ENCODE measurements at places on chromosomes 5 and 9.
A peak's percentile ranks its signal among the peaks of the same experiment; 100 is the strongest.

DNA sequence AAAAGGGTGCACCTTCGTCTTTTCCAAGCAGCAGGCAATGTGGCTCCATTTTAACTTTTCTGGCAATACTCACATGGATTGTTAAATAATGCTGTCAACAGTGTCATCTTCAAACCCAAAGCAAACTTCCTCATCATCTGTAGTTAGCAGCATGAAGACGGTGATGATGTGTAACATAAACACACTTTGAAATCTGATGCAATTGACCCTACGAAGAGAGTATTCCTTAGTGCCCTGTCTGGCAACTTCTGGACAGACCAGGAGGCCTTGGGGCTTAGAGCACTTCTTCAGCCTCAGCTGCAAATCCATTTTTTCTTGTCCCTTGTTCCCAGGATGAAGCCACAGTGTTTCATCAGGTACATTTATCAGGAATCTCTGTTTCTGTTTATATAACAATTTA, 149.1 kb downstream of the GHR start:
- no peak for DNase-seq

GRCh38 chr5:140107312-140108092, 6.4 kb upstream of the PURA start:
- peak; percentile 89 for DNase-seq

DNA sequence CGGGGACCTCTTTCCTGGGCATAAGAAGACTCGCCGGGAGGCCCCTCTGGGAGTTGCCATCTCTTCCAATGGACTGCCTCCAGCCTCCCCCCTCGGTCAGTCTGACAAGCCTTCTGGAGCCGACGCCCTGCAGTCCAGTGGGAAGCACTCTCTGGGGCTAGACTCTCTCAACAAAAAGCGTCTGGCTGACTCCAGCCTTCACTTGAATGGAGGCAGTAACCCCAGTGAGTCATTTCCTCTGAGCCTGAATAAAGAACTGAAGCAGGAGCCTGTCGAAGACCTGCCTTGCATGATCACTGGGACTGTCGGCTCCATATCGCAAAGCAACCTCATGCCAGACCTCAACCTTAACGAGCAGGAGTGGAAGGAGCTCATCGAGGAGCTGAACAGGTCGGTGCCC, 28.4 kb upstream of the LTC4S start:
- no peak for DNase-seq

DNA sequence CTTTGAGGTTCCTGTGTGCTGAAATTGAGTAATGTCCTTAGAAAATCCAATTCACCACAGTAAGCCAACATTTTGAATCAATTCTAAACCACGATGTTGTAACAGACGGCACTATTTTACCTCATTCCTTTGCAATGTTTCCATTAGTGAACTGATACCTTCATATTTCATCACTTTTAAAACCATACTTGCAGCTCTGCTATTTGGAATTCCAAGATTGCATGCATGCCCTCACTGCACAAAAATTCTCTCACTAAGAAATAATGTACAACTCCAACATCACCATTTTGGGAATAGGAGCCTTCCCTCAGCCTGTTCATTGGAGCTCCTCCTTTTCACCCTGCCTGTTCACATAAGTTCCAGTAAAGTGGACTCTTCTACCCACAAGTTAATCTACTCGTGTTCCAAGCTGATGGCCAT, 74.8 kb upstream of the TGFBR1 start:
- no peak for DNase-seq

- no peak for DNase-seq
Observed at GRCh38 chr5:102222772-102223171, 73.3 kb downstream of the SLCO4C1 start.

GRCh38 chr9:34701023-34701768, 8.7 kb downstream of the CCL21 start:
- DNase-seq: peak; percentile 76

DNA sequence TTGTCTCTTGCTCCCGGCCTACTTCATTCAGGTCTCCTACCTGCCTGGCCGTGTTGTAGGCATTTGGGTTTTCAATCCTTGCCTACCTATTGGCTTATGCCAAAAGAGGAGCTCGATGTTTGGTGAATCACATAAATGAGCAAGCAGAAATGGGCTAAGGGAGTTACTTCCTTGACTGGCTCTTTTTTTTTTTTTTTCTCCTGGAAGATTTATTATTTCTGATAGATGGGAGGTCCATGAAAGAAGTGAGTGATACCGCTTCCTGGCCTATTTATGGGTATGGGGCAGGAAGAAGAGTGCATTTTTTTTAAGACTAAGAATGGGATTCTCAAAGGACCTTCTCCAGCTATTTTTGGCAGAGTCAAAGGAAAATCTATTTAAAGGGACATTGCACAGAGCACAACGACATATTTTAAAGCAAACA, 294.1 kb downstream of the ARHGAP26 start:
- no peak for DNase-seq

DNA sequence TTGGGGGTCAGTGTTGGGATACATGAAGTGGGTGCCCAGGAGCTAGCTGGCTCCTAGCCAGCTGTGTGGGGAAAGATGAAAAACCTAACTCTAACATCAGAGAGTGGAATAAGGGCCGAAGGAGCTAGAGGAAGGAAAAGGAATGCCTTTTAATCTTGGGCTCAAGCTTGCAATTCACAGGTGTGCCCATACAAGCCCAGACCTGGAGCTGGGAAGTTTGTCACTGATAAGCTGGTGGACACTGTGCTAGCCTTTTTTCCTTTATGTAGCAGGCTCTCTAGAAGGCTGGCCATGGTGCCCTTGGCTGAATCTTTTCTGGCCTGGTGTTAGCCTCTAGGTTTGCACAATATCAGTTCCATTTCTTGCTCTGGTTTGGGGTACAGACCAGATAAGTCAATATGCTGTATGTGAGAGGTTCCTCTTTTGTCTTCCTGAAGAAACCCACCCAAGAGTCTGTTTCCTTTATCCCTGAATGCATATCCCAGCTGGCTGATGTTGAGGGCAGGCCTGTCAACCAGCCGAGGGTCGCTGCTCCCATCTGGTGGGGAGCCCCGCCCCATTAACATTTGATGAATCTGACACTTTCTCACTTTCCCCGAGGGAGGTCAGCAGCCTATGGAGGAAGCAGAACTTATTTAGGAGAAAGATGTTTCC, 92.4 kb upstream of the CXCL14 start:
- DNase-seq: no peak

- no peak for DNase-seq
Observed at GRCh38 chr5:173242675-173243121, 7.7 kb upstream of the NKX2-5 start.

DNA sequence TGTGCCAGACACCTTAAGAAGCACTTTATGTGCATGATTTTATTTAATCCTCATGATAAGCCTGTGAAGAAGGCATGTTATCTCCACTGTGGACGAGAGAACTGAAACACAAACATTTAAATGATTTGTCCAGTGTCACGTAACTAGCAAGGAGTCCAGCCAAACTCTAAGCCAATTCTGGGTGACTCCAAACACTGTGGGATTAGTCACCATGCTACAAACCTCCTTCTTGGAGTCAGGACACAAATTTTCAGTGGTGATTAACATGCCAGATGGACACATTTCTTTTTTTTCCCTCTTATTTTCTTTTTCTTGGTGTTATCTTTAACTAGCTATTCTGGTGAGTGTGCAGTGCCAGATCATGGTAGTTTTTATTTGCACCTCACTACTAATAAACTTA, 316.8 kb downstream of the NDUFS4 start:
- DNase-seq: no peak

DNA sequence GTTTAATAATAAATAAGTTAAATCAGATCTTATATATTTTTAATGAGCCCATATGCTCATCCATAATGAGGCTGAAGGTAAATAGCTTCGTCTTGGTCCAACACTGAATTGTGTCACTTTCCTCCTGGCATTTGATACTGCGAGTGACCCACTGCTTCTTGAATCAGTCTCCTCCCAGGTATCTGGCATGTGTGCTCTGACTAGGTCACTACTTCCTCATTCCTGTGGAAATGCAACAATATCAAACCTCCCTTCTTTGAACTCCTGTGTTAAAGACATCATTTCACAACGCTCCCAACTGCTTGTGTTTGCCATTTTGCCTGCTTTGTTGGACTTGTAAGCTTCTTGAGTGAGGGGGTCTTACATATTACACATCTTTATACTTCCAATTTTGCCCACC, 157.7 kb downstream of the SLC24A2 start:
- DNase-seq: no peak

GRCh38 chr5:137282216-137282615, 216.9 kb downstream of the SPOCK1 start:
- no peak for DNase-seq

DNA sequence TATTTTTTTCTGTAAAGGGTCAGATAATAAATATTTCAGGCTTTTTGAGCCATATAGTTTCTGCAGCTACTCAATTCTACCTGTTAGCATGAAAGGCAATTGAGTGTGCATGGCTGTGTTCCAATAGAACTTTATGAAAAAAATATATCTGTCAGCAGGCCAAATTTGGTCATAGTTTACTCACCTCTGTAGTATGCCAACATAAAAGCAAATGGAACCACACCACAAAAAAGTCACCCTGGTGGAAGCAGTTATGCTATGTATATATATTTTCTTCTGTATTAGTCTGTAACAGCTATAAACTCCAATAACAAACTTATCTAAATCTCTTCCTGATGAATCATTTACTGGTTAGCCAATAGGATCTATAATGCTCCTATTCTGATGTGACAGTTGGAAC, 3.4 kb downstream of the SLC38A9 start:
- no peak for DNase-seq

DNA sequence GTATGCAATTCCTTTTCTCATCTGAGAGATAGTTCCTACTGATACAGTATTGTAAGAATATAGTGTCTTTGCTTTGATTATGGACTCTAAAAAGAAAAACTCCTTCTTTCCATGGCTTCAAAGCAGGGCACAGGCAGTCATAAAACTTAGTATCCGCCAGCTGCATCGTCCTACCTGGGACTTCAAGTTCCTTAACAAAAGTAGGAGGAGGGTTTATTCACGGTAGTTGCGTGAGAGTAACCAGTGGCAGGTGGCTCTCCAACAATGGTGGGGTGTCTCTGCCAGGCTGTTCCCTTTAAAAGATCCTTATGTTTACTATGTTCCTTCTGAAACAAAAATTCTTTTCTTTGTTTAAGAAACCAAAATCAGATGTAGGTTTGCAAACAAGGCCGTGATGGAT, 173.5 kb upstream of the DMAC1 start:
- DNase-seq: no peak

- no peak for DNase-seq
Observed at GRCh38 chr9:37046683-37047082, 12.6 kb upstream of the PAX5 start.

DNA sequence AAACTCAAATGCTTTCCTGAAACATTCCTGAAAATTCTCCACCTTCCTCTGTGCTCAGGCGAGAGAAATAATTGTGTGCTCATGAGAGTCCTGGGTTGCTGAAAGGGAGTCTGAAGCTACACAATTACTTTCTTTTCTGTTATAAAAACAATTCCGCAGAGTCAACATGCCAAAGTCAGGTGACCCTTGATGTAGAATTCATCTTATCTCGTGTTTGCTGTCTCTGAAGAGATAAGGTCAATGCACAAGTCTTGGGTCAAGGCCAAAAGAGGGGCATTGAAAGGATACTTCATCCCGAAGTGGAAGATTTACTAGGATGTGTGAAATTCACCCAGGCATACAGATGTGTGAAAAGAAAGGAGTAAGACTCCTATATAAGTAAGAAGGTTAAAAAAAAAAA, 493.5 kb downstream of the SEMA5A start:
- no peak for DNase-seq

DNA sequence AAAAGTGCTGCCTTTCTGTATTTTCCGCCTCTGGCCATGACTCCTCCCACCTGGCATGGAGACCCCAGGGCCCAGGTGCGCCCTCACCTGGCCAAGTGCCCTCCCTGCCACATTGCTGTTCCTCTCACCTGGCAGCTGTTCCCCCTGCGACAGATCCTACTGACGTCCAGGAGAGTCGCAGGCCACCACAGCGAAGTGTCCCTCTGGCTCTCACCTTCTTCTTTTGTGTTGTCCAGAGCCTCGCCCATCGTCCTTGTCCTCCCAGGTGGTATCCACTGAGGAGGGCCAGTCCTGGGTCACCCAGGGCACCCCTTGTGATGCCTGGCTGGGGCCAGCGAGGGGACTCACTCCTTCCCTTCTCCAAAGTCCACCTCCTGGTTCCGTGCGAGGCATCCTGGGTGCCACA, 2.6 kb downstream of the NKD2 start:
- DNase-seq: no peak

DNA sequence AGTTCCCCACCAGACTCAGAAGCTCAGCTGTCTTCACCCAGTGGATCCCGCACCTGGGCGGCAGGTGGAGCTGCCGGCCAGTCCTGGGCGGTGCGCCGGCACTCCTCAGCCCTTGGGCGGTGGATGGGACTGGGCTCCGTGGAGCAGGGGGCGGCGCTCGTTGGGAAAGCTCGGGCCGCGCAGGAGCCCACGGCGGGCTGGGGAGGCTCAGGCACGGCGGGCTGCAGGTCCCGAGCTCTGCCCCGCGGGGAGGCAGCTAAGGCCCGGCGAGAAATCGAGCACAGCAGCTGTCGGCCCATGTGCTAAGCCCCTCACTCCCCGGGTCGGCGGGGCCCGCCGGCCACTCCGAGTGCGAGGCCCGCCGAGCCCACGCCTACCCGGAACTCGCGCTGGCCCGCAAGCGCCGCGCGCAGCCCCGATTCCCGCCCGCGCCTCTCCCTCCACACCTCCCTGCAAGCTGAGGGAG, 560.0 kb downstream of the BRINP1 start:
- no peak for DNase-seq

GRCh38 chr5:76571559-76571958, 51.6 kb downstream of the F2RL2 start:
- DNase-seq: no peak

GRCh38 chr5:128681096-128681495, 143.1 kb upstream of the FBN2 start:
- DNase-seq: no peak

DNA sequence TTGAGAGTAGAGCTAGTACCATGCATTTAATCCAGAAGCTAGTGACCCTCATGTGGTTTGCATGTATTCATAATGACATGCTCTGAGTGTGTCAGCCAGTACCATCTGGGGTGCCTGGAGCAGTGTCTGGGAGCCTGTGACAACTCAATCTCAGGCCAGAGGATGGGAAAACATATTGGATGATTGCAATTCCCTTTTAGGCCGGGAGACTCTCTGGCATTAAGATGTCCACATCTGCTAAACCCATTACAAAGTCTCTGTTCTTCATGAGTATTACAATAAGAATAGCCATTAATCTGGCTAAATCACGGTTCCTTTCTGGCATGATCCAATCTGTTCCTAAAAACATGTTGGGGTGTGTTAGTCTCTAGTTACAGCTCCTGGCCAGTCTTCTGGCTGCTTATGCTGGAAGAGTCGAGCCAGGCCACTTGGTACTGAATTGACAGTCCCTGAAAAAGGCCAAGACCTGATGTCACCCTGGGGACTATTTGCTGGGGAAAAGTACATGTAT, 475.7 kb downstream of the ENC1 start:
- DNase-seq: no peak

DNA sequence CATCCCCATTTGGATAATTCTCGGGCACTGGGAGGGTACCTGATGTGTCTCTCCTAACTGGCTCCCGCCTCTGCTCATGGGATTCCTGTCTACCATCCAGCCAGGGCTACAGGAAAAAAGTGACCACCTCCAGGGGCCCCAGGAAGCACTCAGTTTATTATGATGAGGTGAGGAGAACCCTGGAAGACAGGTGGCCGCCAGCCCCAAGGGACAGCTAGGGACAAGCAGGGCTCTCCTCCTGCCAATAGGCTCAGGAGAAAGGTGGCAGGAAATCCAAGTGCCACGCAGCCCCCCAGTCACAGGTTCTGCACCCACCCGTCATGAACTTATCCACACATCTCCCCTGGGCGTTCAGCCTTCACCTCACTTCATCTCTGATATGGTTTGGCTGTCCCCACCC, 61.5 kb upstream of the ZNF354A start:
- DNase-seq: no peak
